Omental fat pad (tissue), 4 donors: ENCODE measurements at places on chromosomes 6 and 20.

GRCh38 chr6:168598251-168599117 is 157.5 kb downstream of the SMOC2 start:
- DNase-seq: no peak

DNA sequence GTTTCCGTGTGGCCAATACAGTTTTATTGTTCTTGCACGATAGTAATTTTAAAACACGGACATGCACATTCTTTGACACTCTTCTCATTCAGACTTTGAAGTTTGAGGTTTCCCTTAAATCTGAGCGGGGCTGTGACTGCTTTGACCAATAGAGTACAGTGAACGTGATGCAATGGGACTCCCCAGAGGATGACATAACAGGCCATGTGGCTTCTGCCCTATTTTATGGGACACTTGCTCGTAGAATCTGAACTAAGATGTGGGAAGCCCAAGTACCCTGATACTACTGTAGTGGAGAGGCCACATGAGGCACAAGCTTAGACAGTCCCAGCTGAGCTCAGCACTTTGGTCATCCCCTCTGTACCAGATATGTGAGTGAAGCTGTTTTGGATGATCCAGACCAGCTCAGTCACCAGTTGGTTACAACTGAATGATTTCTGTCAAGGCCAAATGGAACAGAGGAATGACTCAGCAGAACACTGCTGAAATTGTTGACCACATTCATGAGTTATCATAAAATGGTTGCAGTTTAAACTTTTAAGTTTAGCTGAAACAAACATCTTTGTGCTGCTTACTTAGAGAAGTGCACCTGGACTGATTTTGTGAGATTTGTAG is 279.4 kb downstream of the RFPL4B start:
- DNase-seq: no peak

GRCh38 chr6:34056305-34057108 is 89.4 kb downstream of the GRM4 start:
- no peak for DNase-seq

DNA sequence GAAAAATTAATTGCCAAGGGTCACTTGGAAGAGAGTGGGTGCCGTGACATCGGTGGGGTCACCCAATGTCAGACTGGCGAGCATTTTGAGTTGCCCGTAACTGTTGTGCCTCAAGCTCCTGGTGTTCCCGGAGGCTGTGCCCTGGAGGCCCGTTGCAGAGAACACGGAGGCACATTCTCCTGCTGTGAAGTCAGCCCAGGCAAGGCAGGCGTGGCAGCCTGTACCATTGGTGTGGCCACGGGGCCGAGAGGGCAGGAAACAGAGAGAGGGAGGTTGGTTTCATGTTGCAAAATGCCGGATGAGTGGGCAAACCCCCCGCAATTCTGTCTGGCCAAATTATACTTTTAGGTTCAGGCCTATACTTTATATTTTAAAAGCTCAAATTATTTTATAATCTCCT is 81.2 kb downstream of the THBS2 start:
- DNase-seq: no peak

DNA sequence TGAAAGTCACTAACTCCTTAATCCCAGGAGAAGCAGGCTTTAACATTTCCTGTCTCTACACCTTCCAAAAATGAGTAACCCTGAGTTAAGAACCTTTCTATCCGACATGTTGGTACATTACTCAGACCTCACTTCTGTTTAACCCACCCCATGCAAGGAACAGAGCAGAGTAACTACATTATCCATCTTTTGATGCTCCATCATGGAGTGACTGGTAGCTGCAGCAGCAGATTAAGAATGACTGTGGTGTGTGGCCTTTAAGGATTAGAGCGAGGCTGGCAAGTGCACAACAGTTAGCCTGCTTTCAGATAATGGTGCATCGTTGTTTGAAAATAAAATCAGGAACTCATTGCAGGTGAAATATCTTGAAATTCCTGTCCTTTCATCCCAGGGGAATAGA is 2.0 kb downstream of the TRAF3IP2 start:
- DNase-seq: no peak

- no peak for DNase-seq
Measured at GRCh38 chr6:87281426-87281825, 41.0 kb upstream of the SMIM8 start.

- no peak for DNase-seq
Measured at GRCh38 chr6:35428421-35429149, 23.6 kb upstream of the FANCE start.

DNA sequence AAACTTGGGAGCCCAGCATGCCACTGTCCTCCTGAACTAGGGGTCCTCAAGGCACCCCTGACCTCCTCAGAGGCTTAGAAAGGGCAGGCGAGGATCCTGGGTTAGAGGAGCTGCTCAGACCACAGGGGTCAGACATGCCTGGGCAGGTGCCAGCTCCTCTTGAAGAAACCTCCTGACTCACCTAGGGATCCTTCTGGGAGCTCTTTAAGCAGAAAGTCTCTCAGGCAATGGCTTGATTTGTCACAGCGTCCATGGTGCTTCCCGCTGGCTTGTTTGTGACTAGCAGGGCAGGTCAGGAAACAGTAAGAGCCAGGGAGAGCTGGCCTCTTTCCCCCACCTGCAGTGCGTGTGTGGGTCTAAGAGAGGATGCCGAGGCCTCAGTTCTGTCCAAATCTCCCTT is 174.5 kb upstream of the SNX9 start:
- no peak for DNase-seq

- DNase-seq: no peak
Measured at GRCh38 chr6:21519642-21520041, 73.9 kb upstream of the SOX4 start.

- DNase-seq: no peak
Measured at GRCh38 chr6:22801831-22802230, 232.5 kb downstream of the HDGFL1 start.

- DNase-seq: no peak
Measured at GRCh38 chr6:113570161-113570560, 287.0 kb upstream of the MARCKS start.

- DNase-seq: no peak
Measured at GRCh38 chr6:18260448-18261106, 3.8 kb downstream of the DEK start.
